HuH-7 (cell line): ENCODE measurements at places on chromosomes 7 and 10.

DNA sequence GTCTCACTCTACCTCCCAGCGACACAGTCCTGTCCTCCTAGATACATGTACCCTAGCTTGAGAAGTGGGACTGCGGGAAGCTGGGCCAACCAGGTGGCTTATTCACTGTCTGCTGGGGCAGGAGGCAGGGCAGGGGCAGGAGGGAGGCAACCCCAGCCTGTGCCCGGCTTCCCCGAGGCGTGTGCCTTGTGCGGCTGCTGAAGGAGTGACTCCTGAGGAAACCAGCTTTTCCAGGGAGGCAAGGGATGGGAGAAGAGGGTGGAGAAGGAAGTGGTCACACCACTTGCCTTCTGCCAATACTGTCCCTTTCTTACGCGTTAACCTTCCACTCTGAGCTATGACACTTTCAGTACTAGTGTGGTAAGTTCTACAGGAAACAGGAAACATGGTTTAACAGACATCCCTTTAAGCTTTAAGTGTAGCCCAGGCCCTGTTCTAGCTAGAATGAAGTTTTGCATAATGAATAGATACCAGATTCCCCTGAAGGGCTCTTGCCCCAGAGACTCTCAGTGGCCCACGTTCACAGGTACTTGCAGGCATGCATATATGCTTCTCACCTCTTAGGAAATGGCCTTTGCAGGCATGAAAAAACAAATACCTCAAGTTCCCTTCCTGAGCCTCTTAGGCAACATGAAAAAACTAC, 40.6 kb downstream of the SYPL1 start:
- DNase-seq = no peak

- DNase-seq = no peak
Observed at GRCh38 chr10:91694170-91694794, 61.4 kb upstream of the PPP1R3C start.

GRCh38 chr7:135193615-135194081, 17.7 kb downstream of the WDR91 start:
- DNase-seq = no peak

DNA sequence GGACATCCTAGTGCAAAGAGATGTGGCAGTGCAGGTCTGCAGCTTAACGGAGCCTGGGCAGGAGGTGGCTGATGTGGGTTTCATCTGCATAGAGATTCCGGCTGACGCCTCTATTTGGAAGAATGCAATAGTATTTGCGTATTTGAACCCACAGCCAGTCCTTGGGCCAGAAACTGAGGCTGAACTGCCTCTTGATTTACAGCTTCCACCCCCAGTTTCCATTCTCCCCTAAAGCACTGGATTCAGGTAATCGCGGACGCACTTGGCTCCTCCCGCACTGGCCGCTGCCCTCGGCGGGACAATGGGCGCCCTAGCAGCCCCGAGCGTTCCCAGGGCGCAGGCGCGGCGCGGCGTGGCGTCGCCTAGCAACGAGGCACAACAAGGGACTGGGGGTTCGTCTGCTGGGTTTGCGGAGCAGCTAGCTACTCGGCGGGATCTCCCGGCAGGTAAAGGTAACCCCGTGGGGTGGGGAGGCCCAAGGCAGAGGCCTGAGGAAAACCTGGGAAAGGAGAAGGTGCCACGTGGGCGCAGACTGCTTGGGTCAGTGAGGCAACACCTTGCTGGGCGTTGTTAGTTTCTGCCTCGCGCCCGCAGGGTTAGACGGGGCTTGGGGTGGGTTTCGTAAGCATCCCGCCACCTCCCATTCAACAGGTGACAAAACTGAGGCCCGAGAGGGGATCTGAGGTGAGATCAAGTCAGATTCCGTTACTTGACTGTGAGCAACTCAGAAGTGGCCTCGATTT, at the start of gene ARMC3:
ARMC3 (plus strand) TSS at position 393 of the 743 bp plus-strand sequence. CDS start 3,944 bp downstream, outside the sequence.
- peak; percentile 88 for DNase-seq
